Activated CD8-positive, alpha-beta memory T cell treated with anti-CD3 and anti-CD28 coated beads for 1 hour (primary cell): ENCODE measurements at places on chromosomes 3 and 15.

- no peak for DNase-seq
These were observed 72.1 kb upstream of the FNDC3B start for GRCh38 chr3:171967137-171967783.

DNA sequence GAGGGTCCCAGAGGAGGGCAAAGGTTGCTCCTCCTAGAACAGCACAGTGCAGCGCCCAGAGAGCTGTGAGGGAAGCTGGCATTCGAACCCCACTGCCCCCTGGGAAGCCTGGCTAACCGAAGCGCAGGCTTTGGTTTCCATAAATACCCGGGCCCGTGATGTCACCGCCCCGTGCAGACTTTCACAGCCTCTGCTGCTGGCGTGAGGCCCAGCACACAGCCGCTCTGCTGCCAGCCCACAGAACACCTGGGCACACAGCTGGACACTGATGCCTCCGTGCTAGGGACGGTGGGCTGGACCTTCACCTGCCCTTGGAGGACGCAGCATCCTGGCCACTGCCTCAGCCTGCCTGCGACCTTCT is 1.0 kb downstream of the IQSEC1 start:
- DNase-seq = no peak

- DNase-seq = no peak
These were observed 397.5 kb upstream of the ATP10A start for GRCh38 chr15:26260517-26261133.

- no peak for DNase-seq
These were observed 109.2 kb downstream of the MYO5A start for GRCh38 chr15:52419494-52419893.

DNA sequence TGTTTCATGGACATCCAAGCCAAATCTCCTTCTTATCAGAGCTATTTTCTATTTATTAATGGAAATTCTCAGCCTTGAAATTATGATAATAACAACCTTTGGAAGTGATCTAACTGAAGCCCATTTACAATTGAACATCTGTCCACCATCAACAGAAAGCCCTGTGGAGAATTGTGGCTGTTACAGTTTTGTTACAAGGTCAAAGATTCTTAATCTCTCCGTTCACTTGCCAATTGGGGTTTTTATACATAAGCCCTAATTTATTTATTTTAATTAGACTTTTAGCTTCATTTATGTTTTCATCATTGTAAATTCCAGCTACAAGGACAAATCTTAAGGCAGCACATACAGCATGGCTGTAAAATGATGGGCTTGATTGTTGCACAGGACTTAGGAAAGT is 3.3 kb downstream of the CERS3 start:
- no peak for DNase-seq

- DNase-seq = no peak
These were observed 65.6 kb downstream of the SLC6A6 start for GRCh38 chr3:14467814-14468620.

DNA sequence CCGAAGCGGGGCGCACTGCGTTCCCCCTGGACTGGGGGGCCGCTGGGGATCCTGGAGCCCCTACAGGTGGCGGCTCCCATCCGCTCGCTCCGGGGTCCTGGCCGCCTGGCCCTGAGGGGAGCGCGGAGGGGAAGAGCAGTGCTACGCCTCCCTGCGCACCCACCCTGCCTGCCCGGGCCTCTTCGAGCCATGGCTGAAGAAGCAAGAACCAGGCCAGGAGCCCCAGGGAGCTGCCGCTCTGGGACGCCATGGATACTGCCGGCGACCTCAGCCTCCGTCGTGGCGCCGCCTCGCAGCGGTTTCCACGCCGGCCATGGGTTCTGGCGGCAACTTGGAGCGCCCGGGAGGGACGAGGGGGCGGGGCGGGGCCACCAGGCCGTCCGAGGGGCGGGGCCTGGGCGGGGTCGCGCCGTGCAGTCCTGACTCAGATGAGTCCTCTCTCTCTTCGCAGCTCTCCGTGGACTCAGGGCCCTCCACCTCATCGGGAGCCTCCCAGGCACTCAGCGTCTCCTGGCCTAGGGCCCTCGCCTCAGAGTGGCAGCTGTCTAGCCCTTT is 50.9 kb downstream of the MYL3 start:
- peak; percentile 37 for DNase-seq

- no peak for DNase-seq
These were observed 12.4 kb upstream of the CACNA2D2 start for GRCh38 chr3:50515565-50516439.

DNA sequence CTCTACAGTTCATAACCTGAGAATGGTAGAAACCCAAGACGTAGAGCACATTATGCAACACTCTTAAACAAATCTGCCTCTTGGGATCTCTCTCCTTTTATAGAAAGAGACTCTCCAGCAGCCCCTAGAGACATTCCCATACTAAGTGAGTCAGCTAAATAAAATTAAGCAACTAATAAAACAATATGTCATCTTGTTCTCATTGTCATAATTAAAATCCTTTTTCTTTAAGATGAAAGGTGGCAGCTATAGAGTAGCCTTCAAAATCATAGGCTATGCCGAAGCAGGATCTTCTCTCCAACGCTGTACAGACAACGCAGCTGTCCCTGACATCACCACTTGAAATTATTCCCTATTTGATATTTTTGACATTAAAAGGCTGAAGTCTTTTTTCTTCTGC is 790.0 kb downstream of the FHIT start:
- DNase-seq = no peak

DNA sequence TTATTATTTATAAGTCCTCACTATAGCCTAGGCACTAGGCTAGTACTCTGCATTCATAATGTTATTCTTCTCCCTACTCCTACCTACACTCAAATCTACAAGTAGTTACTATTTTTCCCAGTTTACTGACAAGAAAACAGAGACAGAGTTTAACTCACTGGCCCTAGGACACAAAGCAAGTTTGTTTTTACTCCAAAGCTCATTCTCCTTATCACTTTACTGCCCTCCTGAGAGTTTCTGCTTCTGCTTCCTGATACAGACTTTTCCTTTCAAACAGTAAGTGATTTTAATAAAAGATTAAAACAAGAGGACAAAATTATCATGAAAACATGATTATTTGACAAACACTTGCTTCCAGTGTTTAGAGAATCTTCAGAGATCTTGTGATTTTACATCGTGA is 60.6 kb upstream of the CADPS start:
- DNase-seq = no peak

DNA sequence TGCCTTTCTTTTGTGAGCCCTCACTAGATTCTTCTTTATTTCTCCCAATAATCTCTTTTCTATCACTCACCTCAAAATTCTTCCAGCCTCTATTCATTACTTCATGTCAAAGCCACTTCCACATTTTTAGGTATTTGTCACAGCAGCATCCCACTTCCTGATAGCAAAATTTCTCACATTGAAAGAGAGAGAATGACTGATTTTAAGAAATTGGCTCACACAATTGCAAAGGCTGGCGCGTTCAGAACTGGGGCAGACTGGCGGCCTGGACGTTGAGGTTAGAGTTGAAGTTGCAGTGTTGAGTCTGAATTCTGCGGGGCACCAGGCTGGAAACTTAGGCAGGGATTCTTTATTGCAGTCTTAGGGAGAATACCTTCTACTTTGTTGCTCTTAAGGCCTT is 117.9 kb downstream of the LRRC28 start:
- no peak for DNase-seq

GRCh38 chr3:25073423-25073822 is 354.6 kb upstream of the RARB start:
- no peak for DNase-seq

GRCh38 chr3:119786409-119786808 is 4.5 kb downstream of the NR1I2 start:
- no peak for DNase-seq

DNA sequence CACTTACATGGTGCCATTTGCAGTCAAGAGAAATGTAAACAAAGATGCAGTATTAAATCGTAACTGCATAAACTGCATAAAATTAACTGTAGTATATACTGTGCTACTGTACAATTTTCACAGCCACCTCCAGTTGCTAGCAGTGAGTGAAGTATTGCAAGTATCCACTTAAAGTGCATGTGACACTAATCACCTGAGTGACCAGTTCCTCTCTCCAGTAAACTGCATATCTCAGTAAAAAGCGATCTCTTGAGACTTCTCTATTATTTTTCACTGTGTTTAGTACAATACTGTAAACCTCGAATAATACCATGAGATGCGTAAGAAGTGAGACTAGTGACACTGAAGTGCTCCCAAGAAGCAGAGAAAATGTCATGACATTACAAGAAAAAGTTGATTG is 111.7 kb upstream of the PLXND1 start:
- no peak for DNase-seq

GRCh38 chr15:69756440-69756839 is 303.8 kb downstream of the RPLP1 start:
- no peak for DNase-seq

DNA sequence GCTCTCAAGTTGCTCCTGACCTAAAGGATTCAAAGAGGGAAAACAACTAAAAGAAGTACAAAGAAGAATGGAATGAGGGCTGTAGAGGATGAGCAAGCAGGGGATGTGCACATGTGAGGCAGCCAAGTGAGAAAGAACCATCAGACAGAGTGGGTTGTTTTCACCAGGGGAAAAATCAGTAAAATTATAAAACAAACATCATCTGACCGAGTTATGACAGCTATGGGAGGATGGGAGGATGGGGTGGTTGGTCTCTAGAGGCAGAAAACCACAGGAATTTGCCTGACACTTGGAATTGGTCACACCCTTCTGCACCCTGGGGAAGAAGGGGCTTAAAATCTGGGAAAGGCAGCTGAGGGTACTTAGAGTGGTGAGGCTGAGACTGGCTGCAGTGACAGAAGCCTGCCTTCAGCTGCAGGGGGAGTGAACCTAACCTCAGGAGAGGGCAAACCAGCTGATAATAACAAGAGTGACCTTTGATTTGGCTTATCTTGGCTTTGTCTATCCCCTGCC is 10.1 kb downstream of the ARHGAP31 start:
- no peak for DNase-seq

GRCh38 chr3:159169828-159170227 is 368.0 kb downstream of the MFSD1 start:
- DNase-seq = no peak

DNA sequence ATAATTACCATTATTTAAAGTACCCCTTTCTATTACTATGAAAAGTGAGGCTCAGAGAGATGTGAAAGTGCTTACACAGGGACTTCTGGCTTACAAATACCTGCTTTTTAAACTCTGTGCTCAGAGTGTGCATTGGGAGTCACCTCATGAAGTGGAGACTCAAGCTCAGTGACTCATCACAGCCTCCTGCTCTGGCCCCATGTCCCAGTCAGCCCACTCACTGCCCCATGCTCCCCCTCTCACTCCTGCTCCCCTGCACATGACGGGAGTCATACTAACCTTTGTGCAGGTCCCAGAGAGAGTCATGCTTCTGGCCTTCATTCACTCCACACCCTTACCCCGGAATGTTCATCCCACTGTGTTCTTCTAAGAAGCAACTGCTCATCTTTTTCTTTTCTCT is 20.2 kb downstream of the CCR1 start:
- no peak for DNase-seq

DNA sequence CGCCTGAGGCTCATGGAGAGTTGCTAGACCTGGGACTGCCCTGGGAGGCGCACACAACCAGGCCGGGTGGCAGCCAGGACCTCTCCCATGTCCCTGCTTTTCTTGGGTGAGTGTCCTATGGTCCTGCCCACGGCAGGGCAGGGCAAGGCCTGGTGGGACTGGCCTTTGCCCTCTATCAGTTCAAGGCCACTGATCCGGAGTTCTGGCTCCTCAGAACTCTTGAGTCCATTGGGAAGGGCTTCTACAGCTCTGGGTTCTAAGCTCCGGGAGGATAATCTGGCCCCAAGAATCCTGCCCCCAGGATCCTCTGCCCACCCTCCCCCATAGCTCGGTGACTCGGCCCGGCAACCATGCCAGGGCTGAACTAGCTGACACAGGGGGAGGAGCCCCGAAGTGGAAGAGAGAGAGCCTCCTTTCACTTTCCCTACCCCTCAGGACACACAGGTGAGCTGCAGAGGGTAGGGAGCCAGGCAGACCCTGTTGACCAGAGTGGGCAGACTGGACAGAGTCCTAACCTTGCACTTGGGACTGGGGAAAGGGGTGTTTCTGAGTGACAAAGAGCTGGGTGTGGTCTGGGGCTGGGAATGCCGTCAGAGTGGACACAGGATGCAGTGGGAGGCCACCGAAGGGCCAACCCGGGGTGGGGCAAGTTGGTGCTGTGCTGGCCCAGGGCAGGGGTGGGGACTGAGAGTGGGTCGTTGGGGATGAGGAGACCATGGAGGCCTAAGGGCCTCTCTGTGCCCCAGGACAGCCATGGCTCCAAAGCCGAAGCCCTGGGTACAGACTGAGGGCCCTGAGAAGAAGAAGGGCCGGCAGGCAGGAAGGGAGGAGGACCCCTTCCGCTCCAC is 664 bp downstream of the PARP3 start:
- DNase-seq = peak; percentile 14

DNA sequence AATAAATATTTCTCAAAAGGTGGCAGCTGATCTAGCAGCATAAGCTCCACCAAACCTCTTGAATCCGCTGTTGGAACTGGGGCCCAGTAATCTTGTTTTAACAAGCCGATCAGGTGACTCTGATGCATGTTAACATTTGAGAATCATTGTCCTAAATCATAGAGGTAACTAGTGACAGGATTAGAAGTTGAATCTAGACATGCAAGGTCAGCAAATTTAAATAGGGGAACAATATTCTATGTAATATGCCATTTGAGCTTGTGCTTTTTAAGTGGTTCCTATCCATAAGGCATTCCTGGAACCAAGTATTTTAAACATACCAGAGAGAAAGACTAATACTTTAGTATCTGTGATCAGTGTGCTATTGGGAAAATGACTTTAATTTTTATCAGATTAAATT is 412.8 kb downstream of the PYDC2 start:
- no peak for DNase-seq

GRCh38 chr3:82671466-82671865 is 910.0 kb upstream of the GBE1 start:
- no peak for DNase-seq
